ENCODE measurements at places on chromosomes 1 and 21.
A peak's percentile ranks its signal among the peaks of the same experiment; 100 is the strongest.

DNA sequence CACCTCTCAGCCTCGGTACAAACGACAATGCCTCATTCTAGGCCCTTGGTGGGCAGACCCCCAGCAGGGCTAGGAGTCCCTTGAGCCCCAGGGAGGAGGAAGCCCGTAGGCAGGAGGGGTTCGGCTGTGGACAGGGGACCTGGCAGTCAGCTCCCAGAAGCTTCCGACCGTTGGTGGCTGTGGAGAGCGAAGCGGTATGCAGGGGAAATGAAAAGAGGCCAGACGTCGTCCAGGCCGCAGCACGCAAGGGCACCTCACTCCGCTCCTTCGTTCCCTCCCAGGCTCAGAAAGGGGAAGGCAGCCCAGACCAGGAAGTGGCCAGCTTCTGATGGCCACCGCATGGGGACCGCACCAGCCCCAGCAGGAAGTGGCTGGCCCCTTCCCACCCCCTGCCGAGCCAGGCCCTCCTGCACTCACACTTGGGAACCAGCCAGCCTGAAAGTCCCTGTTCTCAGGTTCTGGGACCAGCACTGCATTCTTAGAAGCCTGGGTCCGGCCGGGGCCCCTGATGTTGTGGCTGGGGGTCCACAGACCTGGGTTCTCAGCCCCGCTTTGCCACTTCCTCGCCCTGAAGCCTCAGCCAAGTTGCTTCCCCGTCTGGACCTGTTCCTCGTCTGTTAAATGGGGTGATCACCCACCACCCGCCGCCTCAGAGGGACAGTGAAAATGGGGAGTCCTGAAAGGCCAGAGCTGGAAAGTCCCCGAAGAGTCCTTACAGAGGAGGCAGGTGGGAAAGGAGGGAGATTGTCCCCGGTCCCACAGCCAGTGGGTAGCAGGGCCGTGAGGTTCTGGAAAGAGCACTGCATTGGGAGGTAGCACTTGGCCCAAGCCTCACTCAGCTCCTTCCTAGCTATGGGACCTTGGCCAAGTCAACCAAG lies 104.0 kb upstream of the RUNX3 start:
- DNase-seq = no peak

- DNase-seq = no peak
Measured at GRCh38 chr1:205470131-205470530, 14.3 kb upstream of the BLACAT1 start.

- DNase-seq = no peak
Measured at GRCh38 chr1:36100376-36100775, 11.7 kb downstream of the ADPRS start.

- peak; percentile 66 for DNase-seq
Measured at GRCh38 chr1:115469703-115470476, 131.8 kb upstream of the NGF start.

GRCh38 chr1:207702317-207702716 lies 49.5 kb upstream of the CD46 start:
- DNase-seq = no peak
